ENCODE measurements at places on chromosomes 5 and 9.

DNA sequence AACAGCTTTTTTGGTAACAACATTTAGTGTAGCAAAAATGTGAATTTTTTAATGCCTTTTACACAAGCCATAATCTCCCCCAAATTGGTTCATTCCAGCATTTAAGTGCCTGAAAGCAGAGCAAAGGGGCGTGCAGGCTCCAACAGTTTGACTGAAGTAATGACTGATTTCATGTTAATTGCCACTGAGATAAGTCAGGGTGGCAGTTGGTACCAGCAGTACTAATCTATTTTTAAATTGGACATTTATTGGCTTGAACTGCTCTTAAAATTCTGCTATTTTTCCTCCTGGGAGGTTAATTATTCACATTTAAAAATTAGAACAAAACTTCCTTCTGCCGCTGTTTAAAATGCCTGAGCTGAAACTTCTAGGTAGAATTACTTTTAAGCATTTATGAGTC is 12.4 kb downstream of the TMEM171 start:
- no peak for DNase-seq

- no peak for DNase-seq
Measured at GRCh38 chr9:136847088-136847825, 2.0 kb upstream of the PHPT1 start.

DNA sequence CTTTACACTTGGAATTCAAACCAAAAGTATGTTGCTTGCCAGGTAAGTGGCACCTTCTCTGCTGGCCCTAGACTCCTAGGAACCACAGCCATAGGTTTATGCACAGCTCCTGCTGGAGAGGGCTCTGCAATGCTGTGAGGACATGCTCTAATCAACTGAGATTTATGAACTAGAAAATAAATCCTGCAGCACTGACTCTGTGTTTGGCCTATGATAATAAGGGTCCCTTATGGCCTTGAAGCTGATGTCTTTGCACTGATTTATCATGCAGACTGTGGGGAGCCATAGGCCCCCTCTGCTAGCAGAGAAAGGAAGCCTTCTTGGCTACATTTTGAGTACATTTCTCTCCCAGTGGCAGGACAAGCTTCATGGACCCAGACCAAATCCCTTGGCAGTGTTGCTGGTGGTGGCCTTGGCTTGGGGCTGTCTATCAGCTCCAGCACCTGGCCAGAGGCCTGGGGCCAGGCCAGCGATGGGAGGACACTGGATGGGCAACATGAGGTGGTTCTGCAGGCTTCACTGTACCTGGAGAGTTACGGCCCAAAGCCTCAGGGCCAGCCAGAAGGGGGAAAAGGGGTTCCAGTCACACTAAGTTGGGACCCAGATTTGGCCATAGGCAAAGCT is 178.0 kb downstream of the SEMA6A start:
- DNase-seq = no peak

DNA sequence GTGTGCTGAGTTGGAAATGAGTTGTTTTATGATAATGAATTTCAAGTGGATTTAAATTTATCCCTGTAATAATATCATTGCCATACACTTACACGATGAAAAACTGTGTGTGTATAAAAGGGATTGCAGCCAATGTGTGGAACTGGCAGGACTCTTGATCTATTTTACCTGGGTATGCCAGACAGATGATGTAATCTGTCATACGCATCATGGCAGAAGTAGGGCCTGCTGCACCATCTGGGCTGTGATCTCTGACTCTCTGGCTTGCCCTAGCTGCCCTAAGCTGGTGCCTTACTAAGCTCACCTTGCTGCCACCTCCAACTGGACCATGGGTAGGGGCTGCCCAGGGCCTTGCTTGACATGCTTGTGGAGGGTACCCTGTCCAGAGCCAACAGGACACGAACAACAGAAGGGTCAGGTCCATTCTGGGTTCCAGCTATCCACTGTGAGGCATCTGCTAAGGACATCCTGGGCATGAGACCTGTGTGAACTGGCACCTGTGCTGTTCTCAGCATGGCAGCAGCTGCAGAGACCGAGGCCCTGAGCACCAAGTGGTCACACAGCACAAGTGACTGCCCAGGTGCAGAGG is 184.2 kb downstream of the FSTL4 start:
- DNase-seq = no peak

DNA sequence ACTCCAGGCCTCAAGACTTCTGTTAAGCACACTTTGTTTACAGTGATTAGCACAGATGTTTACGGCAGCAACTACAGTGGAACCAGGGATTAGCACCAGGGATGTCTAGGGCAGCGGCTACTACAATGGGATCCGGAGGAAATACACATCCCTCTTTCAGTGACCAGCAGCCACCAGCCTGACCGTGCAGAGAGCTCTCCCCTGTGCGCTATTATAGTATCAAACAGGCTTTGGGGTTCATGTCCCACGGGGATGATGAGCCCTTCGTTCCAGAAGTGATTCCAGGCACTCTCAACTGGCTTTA is 21.5 kb downstream of the GFPT2 start:
- DNase-seq = no peak

DNA sequence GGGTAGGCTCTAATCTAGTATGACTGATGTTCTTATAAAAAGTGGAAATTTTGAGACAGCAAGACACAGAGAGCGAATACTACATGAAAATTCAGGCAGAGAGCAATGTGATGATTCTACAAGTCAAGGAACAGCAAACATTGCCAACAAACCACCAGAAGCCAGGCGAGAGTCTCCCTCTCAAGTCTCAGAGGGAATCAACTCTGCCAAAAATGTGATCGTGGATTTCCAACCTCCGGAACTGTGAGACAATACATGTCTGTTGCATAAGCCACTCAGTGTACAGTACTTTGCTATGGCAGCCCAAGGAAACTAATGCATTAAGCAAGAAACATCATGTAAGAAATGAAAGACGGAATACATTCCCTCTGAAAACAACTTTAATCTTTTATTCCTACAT is 52.1 kb upstream of the CCNG1 start:
- DNase-seq = no peak

- no peak for DNase-seq
Measured at GRCh38 chr9:93864840-93865239, 90.3 kb downstream of the BARX1 start.

- DNase-seq = no peak
Measured at GRCh38 chr5:61631438-61631941, 299.4 kb downstream of the ZSWIM6 start.

DNA sequence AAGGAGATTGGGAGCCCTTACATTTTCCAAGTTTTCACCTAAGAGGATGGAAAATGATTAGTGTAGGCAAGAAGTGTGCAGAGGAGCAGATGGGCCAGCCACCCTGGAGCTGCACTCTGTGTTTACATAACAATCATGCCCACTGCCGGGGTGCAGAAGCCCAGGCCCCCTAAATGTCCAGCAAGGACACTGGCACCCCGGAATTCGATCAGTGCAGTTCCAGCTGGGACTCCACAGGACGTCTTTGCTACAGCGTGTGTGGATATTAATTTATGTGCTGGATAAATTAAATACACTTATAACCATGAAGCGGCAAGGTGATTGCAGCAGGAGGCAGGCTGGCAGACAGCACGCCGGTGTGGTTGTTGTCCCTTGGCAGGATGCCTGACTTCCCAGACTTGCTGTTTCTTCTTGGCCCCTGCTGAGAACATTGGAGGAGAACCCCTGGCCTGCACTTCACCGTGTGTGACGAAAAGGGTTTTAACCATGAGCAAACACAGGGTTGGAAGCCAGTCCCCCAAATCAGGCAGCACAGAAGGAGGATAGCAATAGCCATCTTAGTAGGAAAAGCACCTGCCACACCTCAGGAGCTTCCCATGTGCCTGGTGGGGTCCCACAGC is 73.7 kb downstream of the GADD45G start:
- DNase-seq = no peak

DNA sequence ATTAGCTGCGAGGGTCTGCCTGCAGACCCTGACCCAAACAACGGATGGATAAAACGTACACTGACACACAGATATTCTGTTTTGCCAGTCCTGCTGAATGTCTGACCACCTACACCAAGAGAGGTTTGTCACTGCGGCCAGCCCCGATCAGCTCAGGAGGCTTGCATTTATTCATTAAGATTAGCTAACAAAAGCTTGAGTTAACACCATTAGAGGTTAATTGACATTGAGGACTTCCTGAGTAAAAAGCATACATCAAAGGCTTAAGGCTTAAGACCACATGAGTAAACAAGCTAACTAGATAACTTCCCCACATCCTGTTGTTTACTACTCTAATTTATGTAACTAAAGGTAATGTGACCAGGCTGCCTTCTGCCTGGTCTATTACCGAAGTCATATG is 198.1 kb upstream of the TRPC7 start:
- no peak for DNase-seq

- DNase-seq = peak; percentile 24
Measured at GRCh38 chr5:180494510-180495181, 467 bp downstream of the CNOT6 start.

GRCh38 chr9:71886015-71886414 is 25.0 kb downstream of the ABHD17B start:
- DNase-seq = no peak

DNA sequence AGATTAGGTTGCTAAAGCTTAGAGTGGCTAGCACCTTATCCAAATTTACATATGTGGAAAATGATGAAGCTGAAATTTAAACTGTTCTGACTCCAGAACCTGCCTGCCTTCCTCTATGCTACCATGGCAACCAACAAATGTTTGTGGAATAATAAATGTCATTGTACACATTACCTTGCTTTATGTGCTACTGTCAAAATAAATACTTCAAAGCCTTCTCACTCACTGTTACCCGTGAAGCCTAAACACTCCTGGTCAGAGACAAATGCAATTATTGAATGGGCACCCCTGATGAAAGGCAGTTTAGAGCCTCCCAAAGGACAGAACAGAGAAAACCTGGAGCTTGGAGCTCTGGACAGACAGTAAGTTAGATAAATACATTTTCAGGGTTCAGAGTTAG is 158.6 kb downstream of the FAM114A2 start:
- no peak for DNase-seq

- DNase-seq = no peak
Measured at GRCh38 chr5:92749943-92750342, 831.1 kb downstream of the NR2F1-AS1 start.

DNA sequence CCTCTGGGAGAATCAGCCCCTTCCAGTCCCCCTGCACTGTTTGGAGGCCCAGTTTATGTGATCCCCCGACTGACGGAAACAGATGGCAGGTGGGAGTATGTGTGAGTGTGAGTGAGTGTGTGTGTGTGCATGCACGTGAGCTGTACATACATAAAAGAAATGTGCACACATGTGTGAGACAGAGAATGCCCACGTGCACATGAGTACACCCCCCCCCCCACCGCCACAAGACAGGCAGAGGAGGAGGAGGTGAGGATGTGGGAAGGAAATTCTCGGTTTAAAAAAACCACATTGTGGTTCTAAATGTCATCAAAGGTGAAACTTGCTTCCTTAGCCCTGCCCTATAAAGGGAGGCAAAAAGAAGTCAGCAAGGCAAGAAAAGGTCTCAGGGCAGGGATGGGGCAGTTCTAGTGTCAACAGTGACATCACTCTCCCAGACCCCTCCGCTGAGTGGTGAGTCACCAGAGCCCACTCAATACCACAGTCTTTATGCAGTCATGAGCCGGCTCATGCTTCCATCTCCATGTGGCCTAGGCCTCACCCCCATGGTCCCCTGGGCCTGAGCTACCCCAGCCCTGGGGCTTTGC is 79.2 kb upstream of the HSPA9 start:
- peak; percentile 54 for DNase-seq

DNA sequence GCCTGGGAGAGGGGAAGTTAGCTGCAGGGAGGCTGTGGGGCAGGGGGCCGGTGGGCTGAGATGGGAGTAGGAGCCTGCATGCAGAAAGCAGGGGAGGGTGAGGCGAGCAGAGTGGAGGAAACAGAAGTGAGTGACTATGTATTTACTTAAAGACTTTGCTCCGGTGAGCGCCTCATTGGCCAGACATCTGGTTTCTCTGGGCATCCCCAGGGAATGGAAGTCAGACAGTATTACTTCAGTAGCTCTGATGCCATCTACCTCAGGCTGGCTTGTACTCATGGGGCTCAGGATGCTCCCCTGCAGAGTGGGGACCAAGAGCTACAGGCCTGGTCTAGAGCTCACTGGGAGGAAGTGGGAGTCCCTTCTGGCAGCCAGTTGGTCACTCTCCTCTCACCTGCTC is 78.2 kb upstream of the ARAP3 start:
- DNase-seq = no peak

- DNase-seq = no peak
Measured at GRCh38 chr9:108512426-108513173, 343.2 kb downstream of the ACTL7B start.

- no peak for DNase-seq
Measured at GRCh38 chr9:137372693-137373610, 50.0 kb downstream of the EXD3 start.

GRCh38 chr5:165196961-165197360 is 1691.5 kb downstream of the MAT2B start:
- no peak for DNase-seq

DNA sequence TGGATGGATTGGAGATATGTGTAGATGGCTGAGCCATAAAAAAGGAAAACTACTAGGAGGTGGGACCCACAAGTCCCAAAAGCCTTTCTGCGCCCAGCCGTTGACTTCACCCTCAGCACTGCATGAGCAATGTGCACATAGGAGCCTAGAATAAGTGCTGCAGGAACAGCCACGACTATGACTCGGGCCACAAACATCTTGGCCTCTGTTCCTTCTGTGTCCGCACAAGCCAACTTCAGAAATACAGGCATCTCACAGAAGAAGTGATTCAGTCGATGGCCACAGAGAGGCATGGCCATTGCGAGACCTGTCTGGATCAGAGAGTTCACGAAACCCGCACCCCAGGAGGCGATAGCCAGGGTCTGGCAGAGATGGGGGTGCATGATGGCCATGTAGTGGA is 587 bp downstream of the OR2Y1 start:
- DNase-seq = no peak

DNA sequence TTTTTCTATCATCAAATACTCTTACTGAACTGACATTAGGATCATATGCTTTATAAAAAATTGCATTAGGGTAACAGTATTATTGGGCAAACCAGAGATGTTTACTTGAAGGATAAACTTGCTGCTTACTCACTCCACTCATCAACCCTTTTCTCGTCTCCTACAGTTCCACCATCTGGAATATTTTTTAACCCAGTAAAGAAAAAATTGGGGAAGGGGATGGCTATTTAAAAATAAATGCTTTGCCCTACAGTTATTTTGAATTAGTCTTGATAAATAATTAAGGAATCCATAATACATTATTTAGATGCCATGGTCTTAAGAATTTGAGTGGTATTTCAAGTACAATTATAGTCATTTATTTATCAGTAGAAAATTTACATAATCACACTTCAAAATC is 225.8 kb downstream of the MEF2C start:
- no peak for DNase-seq

- DNase-seq = no peak
Measured at GRCh38 chr5:60810438-60811085, 33.5 kb downstream of the ELOVL7 start.

- DNase-seq = no peak
Measured at GRCh38 chr9:113886933-113887332, 10.8 kb downstream of the ZNF618 start.

GRCh38 chr5:19498852-19499251 is 489.1 kb downstream of the CDH18 start:
- no peak for DNase-seq

- no peak for DNase-seq
Measured at GRCh38 chr5:138989720-138990119, 114.6 kb upstream of the LRRTM2 start.
